ENCODE measurements at places on chromosomes 7 and 10.

GRCh38 chr7:142110638-142111037 is 880 bp upstream of the MGAM2 start:
- no peak for DNase-seq

DNA sequence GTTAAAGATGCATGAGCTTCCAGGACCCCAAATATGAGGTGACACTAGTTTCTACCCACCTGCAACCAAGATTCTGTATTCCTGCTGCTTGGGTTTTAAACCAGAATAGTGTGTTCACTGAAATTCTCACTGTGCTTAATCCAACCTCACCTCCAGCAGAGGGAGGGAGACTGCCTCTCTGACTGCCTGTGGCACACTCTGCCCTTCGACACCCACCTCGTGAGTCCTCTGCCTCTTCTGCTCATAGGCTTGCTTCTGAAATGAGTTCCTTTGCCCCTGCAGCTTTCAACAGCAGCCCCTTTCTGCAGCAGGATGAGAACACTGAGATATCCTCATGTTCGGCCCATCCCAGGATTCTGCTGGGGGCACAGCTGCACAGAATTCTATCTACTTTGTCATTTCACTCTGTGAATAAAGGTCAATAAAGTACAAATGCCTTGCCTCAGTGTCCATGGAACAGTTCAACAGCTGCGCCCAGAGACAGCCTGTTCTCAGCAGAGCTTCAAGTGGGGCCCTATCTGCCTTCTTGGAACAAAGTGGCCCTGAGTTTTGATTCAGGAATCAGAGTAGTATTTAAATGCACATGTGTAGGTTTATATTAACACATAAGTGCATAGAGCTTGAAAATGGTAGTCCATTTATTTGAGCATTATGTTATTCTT is 632.5 kb downstream of the TNS3 start:
- no peak for DNase-seq

- no peak for DNase-seq
These were observed 256.0 kb upstream of the AUTS2 start for GRCh38 chr7:69342154-69342884.

GRCh38 chr10:43211030-43211429 is 55.8 kb downstream of the RASGEF1A start:
- peak; percentile 31 for DNase-seq

DNA sequence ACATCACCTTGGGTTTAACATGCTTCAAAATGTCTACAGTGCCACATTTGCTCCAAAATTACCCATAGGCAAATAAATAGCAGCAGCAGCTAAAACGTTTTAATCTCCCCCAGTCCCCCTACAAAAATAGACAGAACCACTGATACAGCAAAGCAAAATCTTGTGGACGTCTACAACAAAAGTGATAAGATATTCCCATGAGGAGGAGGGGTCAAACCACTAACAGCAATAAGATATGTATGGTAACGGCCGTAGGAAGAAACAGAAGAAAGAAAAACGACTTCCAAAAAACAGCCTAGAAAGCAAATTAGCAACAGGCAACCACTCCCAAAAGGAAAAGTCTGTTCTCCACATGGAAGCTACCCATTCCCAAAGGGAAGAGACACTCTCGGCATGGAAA is 34.5 kb upstream of the ST8SIA6 start:
- DNase-seq, result no peak

GRCh38 chr10:93512565-93512964 is 16.2 kb downstream of the CEP55 start:
- DNase-seq, result no peak

GRCh38 chr7:155734445-155734809 is 77.8 kb downstream of the SHH start:
- DNase-seq, result no peak

GRCh38 chr10:16799621-16800020 is 17.6 kb downstream of the RSU1 start:
- no peak for DNase-seq

GRCh38 chr7:128284102-128284501 is 43.0 kb downstream of the LEP start:
- no peak for DNase-seq

Data from kidney epithelial cell (primary cell).